NB4 (cell line): ENCODE measurements at places on chromosomes 5 and 9.

DNA sequence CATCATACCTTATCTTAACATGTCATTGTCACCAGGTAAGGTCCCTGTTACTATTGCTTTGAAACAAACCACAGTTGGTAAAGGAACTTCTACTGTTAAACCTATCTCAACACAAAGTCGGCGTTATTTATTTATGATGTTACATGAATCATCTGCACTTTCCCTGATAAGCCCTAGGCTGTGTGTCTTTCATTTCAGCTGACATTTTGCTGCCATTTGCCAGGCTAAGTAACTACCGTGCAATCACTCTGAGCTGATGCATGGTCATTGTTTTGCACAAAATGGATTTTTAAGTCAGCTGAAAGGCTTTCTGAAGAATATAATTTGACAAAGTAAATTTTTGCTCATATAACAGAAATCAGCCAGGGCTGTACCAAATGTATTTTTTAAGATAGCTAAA lies 546.5 kb downstream of the ZNF608 start:
- DNase-seq: no peak

DNA sequence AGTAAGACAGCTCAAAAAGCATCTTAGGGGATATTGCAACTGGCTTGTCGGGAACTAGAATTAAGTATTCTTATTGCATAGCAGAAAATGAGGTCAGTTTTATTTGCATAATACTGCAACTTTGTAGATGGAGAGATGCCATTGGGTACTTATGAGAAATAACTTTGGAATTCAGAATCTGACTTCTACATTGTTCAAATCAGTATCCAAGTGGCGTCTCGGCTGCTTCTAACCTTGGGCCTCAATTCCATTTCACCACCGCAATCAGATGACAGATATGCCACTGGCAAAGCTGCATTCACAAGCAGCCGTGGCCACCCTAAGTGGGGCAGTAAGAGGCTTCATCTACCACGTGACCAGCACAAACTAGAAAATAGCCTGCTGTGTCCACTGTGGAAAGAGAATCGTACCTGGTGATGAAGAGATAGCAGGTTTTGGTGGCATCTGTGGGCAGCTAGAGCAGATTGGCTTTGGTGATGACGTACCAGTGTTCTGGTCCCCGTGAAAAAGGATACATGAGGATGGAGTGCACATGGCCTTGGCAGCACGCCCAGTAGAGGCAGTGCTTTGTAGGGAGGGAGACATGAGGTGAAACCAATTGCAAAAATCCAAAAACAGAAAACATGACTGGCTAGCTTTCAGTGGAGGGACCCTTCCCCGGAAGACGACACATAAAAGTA lies 116.6 kb downstream of the KLHL3 start:
- no peak for DNase-seq

DNA sequence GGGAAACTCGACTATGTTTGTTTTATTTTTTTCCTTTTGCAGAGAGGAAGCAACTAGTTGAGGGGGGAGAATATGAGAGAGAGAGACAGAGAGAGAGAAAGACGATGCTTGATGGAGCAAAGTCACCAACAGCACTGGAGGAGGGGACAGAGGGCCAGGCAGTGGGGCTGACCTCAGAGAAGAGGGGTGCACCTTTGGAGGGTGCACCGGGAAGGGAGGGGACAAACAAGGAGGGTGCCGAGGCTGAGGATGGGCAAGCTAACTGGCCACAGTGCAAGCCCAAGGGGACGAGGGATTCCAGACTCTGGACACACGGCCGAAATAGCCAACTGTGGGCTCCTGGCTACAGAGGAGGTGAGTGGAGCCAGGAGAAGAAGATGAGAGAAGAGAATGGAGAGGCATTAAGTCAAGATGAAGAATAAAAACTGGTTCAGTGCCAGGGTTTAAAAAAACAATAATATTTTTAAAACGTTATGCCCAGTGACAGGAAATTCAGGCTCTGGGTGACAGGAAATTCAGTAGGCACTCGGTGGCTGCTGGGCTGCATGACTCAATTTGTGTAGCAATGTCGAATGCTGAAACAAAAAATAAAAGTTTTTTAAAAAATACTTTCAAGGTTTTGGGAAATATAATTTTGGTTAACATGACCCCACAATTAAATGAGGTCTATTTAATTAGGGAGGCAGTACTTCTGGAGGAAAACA lies 13.3 kb upstream of the GLRX start:
- peak; percentile 48 for DNase-seq

- DNase-seq: no peak
Measured at GRCh38 chr9:127370672-127371648, 26.0 kb upstream of the SLC2A8 start.

GRCh38 chr9:84137968-84138367 lies 157.4 kb downstream of the RMI1 start:
- peak; percentile 4 for DNase-seq

DNA sequence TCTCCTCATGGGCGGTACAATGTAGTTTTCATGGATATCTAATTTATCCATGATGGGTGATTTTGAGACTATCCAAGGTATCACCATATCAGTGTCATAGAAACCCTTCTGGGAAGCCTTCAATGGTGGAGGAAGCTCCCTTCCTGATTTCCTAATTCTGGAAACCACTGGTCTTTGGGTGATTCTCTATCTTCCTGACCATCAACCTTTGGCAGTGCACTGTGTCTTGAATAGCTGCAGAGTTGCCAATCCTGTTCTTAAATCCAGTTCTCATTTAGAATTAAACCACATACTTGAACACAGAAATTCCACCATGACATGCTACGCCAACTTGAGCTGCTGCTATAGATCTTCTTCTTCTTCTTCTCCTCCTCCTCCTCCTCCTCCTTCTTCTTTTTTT lies 161.7 kb upstream of the KLF9 start:
- DNase-seq: no peak

DNA sequence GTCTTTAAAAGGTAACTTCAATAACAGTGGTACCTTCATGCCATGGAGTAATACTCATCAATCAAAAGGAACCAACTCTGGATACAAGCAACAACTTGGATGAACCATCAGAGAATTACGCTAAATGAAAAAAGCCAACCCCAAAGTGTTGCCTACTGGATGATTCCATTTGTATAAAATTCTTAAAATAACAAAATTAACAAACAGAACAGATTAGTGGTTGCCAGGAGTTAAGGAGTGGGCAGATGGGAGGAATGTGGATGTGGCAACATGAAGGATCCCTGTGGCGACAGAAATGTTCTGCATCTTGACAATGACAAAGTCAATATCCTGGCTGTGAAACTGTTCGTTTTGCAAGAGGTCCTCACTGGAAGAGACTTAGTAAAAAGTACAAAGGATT lies 50.5 kb downstream of the SPTLC1 start:
- DNase-seq: no peak

- no peak for DNase-seq
Measured at GRCh38 chr5:1809416-1810035, 8.3 kb downstream of the NDUFS6 start.

GRCh38 chr5:159178978-159179377 lies 30.4 kb downstream of the RNF145 start:
- DNase-seq: peak; percentile 15

GRCh38 chr9:129607027-129607387 lies 13.9 kb downstream of the C9orf50 start:
- no peak for DNase-seq

DNA sequence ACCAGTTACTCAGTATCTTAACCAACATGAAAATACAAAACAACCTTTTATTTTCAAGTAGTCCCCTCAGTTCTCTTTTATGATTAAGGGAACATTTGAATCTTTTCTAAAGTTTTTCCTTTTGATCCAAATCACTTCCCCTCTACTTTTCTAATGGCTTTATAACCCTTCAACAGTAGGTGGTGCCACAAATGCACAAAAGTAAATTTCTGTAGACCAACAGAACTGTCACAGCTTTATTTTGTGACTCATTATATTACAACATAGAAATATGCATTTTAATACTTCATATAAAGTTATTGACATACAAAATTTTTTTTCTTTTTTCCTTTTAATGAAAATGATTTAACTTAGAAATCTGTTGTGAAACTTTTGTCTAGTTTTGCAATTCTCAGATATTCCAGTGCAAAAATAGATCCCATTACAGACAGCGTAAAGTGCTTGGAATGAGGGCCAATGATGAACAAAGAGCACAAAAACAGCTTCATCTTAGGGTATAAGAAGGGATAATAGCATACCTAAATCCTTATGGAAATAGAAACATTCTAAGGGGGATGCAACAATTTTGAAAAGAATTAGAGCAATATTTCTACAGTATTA lies 17.0 kb downstream of the NIPSNAP3B start:
- peak; percentile 57 for DNase-seq

DNA sequence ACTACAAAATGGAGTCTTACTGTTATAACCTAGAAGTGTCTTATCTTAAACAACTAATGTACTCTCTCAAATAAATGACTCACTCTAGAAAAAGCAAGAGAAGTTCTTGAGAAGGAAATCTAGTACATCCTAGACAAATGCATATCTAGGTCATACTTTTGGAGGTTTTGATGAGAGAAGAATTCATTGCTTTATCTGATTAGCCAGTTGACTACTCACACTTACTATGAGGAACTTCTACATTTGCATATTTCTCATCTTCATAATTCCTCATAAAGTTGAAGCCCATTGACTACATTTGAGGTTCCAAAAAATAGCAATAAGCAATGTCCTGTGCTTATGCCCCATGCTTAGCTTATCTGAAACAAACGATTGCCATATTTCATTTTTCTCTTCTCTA lies 2.8 kb downstream of the JAKMIP2 start:
- no peak for DNase-seq

- DNase-seq: no peak
Measured at GRCh38 chr5:124343451-124343867, 403.0 kb downstream of the ZNF608 start.

DNA sequence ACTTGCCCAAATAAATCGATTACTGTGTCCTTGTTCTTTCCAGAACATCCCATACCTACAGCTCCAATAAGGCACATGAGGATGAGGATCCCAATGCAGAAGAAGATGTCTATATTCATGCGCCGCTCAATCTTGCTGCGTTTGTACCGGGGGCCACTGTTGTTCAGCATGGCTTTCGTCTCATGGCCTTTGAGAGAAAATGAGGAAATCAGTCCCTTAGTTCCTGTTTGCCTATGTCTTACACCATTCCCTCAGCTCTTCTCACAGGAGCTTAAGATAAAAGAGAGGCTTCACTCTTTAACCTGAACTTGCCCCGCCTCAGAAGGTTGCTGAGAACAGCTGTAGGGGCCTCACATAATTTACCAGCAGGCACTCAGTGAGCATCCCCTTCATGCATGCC lies 211.6 kb downstream of the ATP10B start:
- peak; percentile 32 for DNase-seq

GRCh38 chr5:163185315-163185714 lies 252.1 kb upstream of the CCNG1 start:
- no peak for DNase-seq

GRCh38 chr5:9302218-9302617 lies 243.7 kb downstream of the SEMA5A start:
- DNase-seq: no peak

GRCh38 chr9:133367221-133367620 lies 8.6 kb downstream of the SURF4 start:
- no peak for DNase-seq

GRCh38 chr9:19903076-19903475 lies 114.2 kb upstream of the SLC24A2 start:
- no peak for DNase-seq

DNA sequence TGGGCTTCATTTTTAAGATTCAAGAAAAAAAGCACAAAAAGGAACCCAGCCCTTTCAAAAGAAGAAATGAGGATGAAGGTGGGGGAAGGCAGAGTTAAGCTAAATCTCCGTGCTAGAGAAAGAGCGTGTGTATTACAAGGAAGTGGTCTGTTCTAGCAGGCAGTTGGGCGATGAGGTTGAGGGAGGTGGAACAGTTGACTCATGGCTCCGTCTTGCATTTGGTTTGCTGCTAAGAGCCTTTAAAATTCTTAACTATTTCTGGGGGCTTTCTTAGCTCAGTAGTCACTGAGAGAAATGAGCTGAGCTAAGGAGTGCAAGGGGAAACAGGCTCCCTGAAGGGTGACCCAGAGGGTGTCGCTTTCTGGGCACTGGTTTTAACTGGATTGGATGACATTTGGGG lies 117.4 kb downstream of the GCNT1 start:
- peak; percentile 99 for DNase-seq

GRCh38 chr9:128180001-128180400 lies 11.4 kb downstream of the CIZ1 start:
- no peak for DNase-seq

DNA sequence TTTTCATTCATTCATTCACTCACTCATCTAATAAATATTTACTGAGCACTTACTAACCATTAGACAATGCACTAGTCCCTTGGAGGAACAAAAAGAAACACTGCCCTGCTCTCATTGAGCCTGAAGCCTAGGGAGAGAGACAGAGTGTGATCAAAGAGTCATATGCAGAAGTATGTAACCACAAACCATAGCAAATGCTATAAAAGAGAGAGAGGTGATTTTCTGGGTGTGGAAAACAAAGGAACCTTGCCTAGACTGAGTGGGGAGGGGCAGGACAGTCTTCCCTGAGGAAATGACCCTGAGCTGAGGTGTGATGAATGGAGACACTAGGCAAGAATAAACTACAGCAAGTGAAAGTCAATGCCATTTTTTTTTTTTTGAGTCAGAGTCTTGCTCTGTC lies 10.8 kb upstream of the ADRA1B start:
- peak; percentile 40 for DNase-seq

DNA sequence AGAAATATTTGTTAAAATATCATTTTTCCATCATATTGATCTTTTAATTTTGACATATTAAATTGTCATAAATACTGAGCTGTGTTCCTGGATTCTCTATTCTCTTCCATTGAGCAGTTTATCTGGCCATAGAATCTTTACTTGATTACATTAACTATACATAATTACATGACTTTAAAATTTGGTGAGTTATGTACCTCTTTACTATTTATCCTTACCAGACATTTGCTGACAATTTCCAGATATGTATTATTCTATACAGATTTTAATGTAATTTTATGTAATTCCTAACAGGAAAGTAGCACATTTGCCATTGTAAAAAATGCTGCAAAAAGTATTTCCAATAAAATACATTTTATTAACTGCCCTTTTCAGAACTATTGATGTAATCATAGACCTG lies 770.3 kb downstream of the KCTD16 start:
- DNase-seq: no peak

DNA sequence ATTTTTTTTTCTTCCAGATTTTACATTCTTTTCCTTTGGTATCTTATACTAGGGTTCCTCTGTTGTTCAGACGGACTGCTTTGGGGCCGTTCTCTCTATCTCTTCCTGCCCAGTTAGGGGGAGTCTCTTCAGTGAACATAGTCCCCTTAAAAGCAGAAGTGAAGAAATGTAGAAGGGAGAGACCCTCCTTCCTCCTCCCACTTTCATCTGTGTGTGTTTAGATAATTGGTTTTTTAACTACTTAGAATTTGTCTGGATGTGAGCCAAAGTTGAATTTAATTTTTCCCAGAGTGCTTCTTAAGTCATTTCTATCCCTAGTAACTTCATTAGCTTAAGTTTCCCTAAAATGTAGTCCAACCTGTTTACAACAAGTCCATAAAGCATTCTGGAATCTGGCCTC lies 167.5 kb downstream of the HACD4 start:
- peak; percentile 72 for DNase-seq

DNA sequence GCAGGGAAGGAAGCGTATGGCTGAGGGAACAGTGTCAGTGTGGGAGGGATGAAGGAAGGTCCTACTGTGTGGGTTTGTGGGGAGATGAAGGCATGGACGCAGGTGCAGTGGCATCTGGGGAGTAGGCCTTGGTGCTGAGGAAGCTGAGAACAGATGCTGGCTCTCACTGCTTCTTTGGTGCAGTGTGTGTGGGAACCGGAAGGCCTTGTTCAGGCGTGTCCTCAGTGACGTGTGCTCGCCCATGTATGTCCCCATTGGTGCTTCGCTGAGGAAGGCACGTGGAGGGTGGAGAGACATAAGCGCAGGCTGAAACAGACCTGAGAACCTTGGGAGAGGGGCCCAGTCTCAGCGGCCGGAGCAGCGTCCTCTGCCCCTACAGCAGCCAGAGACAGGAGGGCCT lies 18.7 kb downstream of the ADAMTS13 start:
- no peak for DNase-seq
